ENCODE measurements at places on chromosomes 16 and 17.
A peak's percentile ranks its signal among the peaks of the same experiment; 100 is the strongest.

DNA sequence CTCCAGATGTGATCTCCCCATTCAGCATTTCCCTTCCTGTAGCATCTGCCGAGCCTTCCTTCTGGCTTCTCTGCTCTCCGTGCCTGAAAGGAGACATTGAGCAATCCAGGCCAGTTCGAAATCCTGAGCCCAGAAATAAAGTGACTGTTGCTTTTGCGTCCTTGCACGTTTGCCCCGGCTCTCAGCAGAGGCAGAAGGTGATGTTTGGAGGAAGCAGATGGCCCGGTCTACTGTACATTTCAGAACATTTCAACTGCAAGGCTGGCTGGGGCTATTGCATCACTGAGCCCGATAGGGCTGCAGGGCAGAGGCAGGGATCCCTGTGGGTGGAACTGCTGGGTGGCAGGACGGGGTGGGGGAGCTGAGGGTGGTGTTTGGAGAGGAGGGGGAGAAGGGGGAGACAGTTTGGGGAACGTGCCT, 29.4 kb downstream of the IRF8 start:
- no peak for DNase-seq

DNA sequence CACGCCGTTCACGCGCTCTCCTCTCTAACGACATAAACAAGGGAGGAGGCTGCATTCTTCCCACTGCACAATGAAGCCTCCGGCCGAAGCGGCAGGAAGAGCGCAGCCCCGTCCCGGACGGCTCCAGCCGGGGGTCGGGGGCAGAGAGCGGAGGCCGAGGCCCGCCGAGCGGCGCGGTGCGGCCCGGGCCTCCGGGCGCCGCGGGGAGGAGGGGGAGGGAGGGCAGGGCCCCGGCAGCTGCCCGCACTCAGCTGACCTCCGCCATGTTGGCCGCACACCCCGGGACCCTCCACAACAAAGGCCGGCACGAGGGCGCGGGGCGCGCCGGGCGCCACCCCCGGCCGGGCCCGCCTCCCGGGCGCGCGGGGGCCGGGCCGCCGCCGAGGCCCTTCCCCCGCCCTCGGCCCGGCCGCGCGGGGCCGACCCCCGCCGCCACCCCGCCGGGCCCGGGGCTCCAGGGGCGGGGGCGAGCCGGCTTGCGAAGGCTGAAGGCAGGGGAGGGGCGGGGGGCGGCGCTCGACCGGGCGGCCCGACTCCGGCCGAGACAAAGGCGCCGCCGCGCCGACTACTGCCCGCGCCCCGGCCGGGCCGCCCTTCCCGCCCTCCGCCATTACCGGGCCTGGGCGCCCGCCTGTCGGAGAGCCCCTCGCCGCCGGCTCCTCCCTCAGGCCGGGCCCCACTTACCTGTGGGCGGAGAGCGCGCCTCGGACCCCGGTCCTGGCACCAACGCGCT, 527 bp downstream of the SIAH1 start:
- DNase-seq: peak; percentile 71

DNA sequence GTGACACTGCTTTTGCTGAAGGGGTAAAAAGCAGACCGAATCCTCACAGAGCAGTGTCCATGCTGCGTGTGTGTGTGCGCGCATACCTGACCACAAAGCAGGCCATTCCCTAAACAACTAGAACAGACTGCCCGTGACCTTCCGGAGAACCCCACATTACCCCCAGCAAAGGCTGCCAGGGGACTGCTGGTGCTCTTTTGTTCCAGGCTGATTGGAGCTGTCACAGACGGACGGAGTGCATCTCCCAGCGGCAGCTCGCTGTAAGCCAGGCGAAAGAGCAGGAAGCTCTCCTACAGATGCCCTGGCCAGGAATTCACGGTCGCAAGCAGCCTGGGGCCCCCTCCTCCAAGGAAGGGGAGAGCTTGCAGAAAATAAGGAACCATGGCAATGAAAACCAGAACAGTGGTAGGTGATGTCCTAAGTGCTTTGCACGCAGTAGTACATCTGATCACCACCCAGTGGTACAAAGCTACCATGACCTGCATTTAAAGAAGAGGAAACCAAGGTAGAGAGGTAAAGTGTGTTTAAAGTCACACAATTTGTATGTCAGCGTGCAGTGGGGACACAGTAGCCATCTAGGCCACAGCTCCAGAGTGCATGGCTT, 153.4 kb upstream of the DYNLRB2 start:
- DNase-seq: no peak

DNA sequence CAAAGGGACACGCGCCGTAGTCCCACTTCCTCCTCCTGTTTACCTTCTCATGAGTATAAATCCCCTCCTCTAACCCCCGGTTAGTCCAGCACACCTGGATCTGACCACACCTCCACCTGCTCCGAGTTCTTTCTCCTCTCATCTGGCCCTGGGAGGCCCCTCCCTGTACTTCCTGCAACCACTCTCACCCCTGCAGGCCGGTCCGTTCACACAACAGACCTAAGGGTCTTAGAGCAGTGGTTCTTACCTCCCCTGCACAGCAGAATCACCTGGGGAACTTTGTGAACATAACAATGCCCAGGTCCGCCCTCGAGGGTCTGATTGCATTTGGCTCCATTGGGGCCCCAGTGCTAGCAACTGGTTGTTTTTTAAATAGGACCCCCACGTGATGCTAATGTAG, 24.8 kb downstream of the TMEM114 start:
- DNase-seq: no peak

GRCh38 chr17:73291260-73291801, 20.5 kb downstream of the CDC42EP4 start:
- peak; percentile 58 for DNase-seq

DNA sequence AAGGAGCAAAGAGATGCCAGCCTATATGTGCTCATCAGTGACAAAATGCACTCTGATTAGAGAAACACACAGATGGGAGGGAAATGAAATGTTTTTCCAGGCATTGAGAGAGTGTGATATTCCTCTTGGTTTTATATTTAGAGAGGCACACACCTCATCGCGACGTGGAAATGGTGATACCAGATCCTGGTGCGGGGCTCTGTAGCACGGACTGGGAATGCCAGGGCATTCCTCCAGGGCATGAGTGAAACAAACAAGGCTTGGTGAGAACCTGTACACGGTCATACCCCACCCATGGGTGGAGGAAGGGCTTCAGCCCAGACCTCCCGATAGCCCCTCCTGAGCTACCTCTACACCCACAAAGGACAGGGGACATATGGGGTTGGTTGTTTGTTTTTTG, 280.2 kb downstream of the C16orf95 start:
- no peak for DNase-seq

- peak; percentile 92 for DNase-seq
Measured at GRCh38 chr16:22190081-22190775, 15.8 kb upstream of the EEF2K start.

- no peak for DNase-seq
Measured at GRCh38 chr16:76988526-76988925, 202.5 kb upstream of the MON1B start.

Measured in left colon (tissue), 2 donors.